A673 (cell line): ENCODE measurements at places on chromosomes 13 and 19.

GRCh38 chr19:11486661-11487503, 6.0 kb upstream of the ELAVL3 start:
- no peak for DNase-seq

GRCh38 chr19:30684613-30685012, 312.4 kb downstream of the ZNF536 start:
- no peak for DNase-seq

GRCh38 chr19:6779206-6779605, 6.7 kb downstream of the VAV1 start:
- DNase-seq = peak; percentile 88

DNA sequence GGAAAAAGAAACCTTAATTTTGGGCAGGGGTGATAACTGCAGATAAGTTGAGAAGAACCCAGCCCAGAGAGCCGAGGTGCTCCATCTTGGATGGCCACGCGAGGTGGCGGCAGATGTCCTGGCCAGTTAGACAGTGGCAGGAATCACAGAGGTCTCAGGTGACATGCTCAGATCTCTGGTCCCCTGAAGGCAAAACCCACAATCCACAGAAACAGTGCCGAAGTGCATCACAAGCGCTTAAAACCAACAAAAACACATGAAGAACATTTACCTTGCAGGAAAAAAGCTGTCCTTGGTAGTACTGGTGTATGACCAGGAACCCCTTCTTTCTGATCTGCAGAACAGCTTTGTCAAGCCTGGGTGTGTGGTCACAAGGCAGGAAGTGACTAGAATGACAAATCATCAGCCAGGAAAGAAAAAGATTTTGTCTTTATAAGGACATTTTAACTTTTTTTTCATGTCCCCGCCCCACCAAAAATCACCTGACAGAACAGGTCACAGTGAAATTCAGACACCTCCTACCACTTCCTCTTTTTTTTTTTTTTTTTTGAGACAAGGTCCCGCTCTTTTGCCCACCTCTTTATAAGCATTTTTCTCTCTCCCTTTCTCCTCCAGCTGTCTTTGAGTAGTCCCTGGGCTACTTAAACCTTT, at the start of gene LCP1:
LCP1 (minus strand) TSS at position 338 of the 651 bp plus-strand sequence. CDS start 22,515 bp downstream, outside the sequence.
- no peak for DNase-seq

- DNase-seq = no peak
Observed at GRCh38 chr19:7694499-7694898, 7.4 kb downstream of the FCER2 start.

- DNase-seq = no peak
Observed at GRCh38 chr13:21925720-21926119, 254.8 kb downstream of the FGF9 start.

DNA sequence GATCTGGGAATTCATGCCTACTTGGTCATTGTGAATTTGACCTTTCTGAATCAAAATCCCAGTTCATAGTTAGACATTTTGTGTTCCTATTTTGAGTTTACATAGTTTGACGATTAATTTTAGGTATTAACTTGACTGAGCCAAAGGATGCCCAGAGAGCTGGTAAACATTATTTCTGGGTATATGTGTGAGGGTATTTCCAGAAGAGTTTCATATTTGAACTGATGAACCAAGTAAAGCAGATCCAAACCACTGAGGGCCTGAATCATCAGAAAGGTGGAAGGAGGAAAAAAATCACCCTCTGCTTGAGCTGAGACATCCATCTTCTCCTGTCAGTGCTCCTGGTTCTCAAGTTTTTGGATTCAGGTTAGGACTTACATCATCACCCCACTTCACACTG, 116.6 kb downstream of the CYSLTR2 start:
- no peak for DNase-seq

DNA sequence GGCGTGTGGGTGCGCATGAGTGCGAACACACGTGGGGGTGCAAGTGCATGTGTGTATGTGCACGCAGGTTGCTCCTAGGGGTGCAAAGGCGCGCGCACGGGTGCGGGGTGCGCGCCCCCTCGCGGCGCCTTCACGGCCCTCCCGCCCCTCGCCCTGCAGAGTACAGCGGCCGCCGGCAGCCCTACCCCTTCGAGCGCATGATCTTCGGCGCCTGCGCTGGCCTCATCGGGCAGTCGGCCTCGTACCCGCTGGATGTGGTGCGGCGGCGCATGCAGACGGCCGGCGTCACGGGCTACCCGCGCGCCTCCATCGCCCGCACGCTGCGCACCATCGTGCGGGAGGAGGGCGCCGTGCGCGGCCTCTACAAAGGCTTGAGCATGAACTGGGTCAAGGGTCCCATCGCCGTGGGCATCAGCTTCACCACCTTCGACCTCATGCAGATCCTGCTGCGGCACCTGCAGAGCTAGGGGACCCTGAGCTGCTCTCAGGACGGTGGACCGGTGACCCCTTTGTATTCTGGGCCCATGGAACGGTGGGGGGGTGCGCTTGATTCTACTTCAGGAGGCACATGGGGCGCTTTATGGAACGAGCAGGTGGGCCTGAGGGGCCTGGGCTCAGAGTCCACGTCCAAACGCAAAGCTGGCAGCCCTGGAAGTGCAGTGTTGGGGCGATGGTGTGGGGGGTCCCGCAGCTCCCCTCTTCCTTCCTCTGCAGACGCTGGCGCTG, 27.7 kb downstream of the TMEM161A start:
- DNase-seq = peak; percentile 45

GRCh38 chr13:85709072-85709471, 90.1 kb downstream of the SLITRK6 start:
- no peak for DNase-seq

- DNase-seq = peak; percentile 98
Observed at GRCh38 chr13:33285420-33286124, at the start of gene STARD13. TSS of gene STARD13 (minus strand) at chr13:33285755. CDS start at chr13:33285638, 117 bp downstream.

DNA sequence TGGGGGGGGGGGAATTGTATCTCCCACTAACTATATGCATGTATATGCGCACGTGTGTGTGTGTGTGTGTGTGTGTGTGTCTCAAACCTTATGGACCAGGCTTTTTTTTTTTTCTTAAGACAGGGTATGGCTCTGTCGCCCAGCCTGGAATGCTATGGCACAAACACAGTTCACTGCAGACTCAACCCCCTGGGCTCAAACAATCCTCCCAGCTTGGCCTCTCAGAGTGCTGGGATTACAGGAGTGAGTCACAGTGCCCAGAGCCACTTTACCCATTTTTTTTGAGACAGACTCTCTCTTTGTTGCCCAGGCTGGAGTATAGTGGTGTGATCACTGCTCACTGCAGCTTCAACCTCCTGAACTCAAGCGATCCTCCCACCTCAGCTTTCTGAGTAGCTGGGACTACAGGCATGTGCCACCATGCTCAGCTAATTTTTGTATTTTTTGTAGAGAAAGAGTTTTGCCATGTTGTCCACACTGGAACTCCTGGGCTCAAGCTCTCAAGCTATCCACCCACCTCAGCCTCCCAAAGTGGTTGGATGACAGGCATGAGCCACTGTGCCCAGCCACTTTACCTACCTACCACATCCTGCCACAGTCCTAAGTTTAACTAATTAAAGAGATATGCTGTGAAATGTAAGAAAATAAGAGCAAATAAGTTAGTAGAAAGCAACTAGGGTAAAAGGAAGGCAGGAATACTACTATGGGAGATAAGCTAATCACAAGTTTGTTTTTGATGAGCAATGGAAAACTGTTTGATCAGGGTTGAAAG, 2.4 kb downstream of the ZMYM5 start:
- peak; percentile 64 for DNase-seq

GRCh38 chr19:49359851-49360820, 2.1 kb downstream of the TEAD2 start:
- DNase-seq = no peak
